ENCODE measurements at places on chromosomes 7 and 10.

- DNase-seq, result peak; percentile 82
Observed at GRCh38 chr10:26890956-26891355, 30.2 kb upstream of the ABI1 start.

DNA sequence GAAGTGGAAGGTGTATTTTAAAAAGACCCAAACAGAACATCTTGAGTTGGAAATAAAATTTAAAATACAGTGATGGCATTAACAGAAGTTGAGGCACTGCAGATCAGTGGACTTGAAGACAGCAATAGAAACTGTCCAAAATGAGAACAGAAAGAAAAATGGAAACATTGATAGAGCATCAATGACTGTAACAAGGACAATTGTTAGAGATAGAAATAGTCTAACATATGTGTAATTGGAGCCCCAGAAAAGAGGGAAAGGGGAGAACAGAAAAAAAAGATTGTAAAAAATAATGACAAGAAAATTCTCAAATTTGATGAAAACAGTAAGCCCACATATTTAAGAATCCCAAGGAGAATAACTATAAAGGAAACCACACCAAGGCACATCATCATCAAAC is 29.4 kb downstream of the VKORC1L1 start:
- DNase-seq, result no peak

DNA sequence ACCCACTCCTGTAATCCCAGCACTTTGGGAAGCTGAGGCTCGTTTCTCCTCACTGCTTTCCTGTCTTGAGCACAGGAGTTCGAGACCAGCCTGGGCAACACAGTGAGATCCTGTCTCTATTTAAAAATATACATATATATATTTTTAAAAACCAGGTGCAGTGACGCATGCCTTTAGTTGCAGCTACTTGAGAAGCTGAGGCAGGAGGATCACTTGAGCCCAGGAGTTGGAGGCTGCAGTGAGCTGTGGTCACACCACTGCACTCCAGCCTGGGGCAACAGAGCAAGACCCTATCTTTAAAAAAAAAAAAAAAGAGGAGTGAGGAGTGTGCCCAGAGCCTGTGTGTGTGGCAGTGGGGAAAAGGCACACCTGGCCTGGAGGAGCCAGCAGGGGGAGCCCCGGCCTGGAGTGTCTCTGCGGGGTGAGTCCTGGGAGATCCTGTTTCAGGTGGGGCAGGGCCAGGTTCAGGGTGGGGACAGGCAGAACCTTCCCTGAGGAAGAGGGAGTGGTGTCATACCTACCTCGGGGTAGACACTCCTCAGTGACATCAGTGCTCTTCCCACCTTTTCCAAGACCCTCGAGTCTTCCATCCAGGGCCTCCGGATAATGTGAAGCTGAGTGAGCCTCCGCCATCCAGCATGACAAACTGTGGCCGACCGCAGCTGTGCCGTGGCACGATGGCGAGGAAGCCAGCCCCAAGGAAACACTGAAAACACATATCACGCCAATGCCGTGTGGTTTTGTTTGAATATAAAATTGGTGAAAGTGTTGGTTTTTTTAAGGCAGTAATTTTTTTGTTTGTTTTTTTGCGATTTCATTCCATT is 9.0 kb upstream of the ARPC1B start:
- peak; percentile 41 for DNase-seq

GRCh38 chr10:34305189-34305588 is 509.9 kb downstream of the PARD3 start:
- DNase-seq, result no peak

- no peak for DNase-seq
Observed at GRCh38 chr7:127619681-127620405, 1.9 kb upstream of the PAX4 start.

GRCh38 chr10:51523440-51523839 is 176.0 kb downstream of the CSTF2T start:
- DNase-seq, result no peak

DNA sequence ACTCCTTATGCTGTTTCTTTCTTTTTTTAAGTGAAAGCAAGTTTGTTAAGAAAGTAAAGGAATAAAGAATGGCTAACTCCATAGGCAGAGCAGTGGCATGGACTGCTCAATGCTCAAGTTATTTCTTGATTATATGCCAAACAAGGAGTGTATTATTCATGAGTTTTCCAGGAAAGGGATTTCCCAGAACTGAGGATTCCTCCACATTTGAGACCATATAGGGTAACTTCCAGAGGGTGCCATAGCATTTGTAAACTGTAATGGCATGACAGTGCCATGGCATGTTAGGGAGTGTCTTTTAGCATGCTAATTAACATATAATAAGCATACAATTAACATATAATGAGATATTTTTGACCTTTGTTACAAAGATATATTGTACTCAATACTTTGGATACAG is 1034.5 kb upstream of the PHF14 start:
- DNase-seq, result no peak

DNA sequence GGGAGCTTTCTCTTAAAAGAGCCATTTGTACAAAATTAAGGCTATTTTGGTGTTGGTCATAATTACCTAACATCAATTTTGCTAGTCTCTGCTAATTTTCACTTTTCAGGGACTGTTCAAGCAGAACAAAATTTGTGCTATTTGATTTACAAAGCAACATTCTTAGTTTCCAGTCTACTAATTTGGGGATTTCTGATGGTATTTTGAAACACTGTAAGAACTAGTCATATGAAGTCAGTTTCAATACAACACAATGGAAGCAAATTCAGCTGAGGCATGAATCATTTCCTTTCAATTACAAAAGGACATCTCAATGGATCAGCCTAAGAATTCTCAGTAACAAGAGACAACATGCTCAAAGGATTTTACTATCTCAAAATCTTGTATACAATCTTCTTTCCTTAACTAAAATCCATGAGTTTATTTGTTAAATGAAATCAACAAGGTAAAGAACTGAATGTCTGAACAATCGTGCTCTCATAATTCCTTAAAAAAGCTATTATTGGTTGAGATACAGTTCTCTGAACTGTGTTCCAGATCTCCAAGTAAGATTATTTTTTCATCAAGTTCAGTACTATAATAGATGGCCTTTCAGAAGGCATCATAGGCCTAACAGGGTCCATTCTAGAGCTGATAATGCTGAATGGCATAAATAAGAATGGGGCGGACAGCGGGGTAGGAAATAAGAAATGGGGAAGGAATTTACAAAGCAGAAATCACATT is 144.6 kb downstream of the NRCAM start:
- peak; percentile 84 for DNase-seq

DNA sequence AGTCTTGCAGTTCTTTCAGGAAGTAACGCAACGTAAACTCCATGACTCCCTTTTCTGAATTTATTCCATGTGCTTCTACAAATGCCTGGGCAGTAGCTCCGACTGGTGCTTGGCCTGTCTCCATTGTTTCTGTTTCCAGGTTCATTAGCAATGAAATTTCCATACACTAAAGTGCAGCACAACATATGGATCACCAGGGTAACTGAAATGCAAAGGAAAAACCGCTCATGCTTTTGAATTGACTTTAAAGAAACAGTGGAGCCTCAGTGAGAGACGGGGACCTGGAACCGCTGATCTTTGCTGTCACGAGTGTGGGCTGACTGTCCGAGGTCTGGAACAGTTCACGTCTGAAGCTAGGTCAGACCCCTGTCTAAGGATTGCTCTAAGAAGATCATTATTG is 126.5 kb upstream of the IGFBP3 start:
- DNase-seq, result no peak

DNA sequence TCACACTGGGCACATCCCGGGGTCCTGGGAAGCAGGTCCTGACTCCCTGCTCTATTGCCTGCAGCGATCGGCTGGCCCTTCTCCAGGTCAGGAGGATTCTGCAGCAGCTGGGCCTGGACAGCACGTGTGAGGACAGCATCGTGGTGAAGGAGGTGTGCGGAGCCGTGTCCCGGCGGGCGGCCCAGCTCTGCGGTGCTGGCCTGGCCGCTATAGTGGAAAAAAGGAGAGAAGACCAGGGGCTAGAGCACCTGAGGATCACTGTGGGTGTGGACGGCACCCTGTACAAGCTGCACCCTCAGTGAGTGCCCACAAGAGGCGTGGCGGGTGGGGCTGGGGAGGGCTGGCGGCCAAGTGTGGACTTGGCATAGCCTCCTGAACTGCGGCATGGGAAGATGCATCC is 12.8 kb upstream of the HK1 start:
- no peak for DNase-seq

Measured in dermis microvascular lymphatic vessel endothelial cell (primary cell).